ENCODE measurements at places on chromosomes 12 and 14. TPM values are rescaled to one million over a fixed set of nuclear protein-coding genes. Genes with fewer than 3 reads are reported as not detected.

- peak; percentile 85 for DNase-seq
Observed at GRCh38 chr12:105933671-105934665, 204.8 kb downstream of the NUAK1 start.

DNA sequence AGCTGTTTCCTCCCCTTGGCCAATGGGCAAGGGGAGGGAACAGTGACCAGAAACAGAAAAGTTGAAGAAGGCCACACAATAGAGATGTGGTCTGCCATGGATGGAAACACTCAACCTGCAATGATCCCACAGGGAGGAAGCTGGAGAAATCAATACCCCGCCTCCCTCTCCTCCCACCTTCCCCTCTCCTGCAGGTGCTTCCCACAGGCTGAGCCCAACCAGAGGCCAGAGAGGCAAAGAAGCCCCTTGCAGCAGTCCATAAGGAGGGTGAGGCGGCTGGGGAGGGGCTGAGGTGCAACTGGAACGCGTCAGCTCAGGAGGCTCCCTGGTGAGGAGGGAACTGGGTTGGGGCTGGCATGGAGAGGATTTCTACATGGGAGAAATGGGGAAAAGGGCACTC lies 84.0 kb downstream of the RNF34 start:
- no peak for DNase-seq

DNA sequence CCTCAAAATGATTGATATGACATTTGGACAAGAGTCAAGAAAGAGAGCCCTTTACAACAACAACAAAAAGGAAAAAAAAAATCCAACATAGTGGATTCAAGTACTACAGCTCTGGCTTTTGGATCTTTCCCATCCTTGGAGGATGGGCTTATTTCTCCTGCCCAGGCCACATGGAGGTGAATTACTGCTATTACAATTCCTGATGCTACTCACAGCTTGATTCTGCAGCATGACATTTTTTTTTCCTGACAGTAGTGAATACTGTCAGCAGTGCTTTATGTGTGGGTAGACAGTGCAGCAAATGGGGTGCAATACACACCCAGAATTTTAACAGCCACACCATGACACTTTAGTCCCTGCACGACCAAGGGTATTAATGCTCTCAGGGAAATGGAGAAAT lies 42.5 kb upstream of the HSP90B1 start:
- no peak for DNase-seq

WSCD2 gene
- total RNA-seq = 3.5 TPM

FKBP11 gene
- 38.8 TPM for total RNA-seq

DNA sequence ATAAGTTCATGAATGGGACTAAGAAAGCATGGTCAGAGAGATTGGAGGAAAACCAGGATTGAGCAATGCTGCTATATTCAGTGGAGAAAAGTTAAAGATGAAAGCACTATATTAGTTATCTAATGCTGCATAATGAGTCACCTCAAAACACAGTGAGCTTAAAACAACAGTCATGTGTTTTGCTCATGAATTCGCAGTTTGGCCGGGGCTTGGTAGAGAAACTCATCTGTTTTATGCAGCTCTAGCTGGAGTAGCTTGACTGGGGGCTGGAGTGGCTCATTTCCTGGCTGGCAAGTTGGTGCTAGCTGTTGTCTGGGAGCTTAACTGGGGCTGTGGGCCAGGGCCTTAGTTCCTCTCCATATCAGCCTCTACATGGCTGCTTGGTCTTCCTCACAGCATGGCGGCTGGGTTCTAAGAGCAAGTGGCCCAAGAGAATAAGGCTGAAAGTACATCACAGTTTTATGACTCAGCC lies 90.1 kb downstream of the ADCK1 start:
- no peak for DNase-seq

GRCh38 chr12:45587877-45588533 lies 141.5 kb upstream of the ARID2 start:
- no peak for DNase-seq

DNA sequence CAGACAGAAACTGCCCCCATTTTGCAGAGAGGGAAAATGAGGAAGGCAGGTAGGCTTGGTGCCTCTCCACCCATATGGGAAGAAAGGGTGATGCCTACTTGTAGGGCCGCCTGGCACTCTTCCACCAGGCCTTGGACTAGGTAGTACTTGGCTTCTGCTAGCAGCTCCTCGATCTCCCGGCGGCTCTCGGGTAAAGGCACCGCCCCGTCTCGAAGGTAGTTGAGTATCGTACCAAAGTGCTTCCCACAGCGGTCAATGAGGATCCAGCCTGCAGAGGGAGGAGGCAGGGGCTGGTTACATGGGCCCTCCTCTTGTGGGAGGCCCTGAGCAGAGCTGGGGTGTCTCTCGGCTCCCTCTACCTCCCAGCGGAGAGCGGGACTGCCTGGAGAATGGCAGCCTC lies 16.6 kb downstream of the KCTD10 start:
- DNase-seq = no peak

NID2 gene
- total RNA-seq = 12.2 TPM
